ENCODE measurements at places on chromosomes 2 and 18.
A peak's percentile ranks its signal among the peaks of the same experiment; 100 is the strongest.

GRCh38 chr18:79614211-79614955 lies 65.2 kb upstream of the CTDP1 start:
- no peak for DNase-seq

- no peak for DNase-seq
Measured at GRCh38 chr2:211931314-211931713, 607.3 kb downstream of the ERBB4 start.

- DNase-seq: no peak
Measured at GRCh38 chr18:10768221-10768620, 242.4 kb downstream of the NAPG start.

DNA sequence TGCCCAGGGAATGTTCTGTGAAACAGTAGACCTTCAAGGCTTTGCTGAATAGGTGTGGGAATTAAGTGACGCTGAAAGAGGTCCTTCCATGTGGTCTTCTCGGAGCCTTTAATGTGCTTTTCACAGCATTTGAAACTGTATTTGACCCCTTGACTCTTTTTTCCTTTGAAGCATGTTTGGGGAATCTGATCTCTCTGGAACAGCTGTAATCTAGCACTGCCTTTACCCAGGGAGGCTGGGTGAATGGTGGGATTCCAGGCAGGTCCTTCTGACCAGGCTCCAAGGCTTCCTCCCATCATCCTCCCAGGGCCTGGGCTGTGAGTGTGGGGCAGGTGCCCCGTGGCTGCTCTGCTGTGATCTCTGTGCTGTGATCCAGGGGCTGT lies 4.2 kb downstream of the ZAP70 start:
- DNase-seq: no peak

DNA sequence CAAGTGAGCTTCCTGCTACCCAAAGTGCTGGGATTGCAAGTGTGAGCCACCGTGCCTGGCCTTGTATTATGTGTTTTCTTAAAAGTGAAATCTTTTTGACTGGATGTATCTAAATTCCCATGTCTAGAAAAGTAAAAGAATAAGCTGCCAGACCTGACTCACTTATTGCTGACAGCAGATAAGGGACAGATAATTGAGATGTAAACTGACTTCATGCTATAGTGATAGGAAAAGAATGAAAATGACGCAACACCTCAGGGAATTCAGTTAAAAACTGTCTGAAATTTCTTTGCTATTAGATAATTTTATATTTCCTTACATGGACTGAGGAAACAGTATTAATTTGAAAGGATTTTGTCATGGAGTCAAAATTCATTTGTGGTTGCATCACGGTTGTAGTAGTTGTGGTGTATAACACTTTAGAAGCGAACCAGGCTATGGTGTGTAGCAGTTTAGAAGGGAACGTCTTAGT lies 19.4 kb downstream of the TTC27 start:
- no peak for DNase-seq

DNA sequence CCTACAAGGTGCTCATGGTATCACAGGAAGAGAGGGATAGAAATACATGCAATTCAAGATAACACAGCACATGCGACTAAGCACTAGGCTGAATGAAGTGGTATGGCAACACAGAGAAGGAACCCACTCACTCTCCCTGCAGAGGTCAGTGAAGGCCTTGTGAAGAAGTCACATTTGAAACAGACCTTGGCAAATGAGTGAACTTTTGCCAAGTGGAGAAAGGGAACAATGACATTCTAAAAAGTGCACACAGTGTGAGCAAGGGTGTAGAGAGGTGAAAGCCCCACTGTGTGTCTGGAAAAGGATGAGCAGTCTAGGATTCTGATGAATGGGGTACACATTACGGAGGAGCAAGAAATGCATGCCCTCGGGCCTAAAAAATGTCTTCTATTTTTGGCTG lies 23.3 kb downstream of the KLF7 start:
- DNase-seq: no peak

- DNase-seq: no peak
Measured at GRCh38 chr18:48741866-48742265, 203.0 kb downstream of the CTIF start.

- no peak for DNase-seq
Measured at GRCh38 chr2:63018439-63018838, 32.2 kb upstream of the OTX1 start.

- DNase-seq: no peak
Measured at GRCh38 chr2:226953826-226954225, 118.0 kb downstream of the RHBDD1 start.

DNA sequence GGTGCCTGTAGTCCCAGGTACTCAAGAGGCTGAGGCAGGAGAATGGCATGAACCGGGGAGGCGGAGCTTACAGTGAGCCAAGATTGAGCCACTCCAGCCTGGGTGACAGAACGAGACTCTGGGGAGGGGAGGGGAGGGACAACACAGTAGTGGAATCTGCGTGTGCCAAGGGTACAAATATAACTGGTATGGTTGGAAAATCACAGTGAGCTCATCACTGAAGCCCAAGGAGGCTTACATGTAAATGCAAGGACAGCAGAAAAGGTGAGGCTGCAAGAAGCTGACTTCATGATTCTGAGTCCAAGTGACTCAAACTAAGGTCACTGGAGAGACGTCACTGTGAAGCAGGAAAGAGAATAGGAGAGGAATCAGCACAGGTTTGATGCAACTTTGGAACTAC lies 9.2 kb downstream of the SEPTIN10 start:
- no peak for DNase-seq

- DNase-seq: peak; percentile 59
Measured at GRCh38 chr2:218217360-218218267, 625 bp downstream of the ARPC2 start.

GRCh38 chr2:174856447-174856846 lies 92.2 kb upstream of the CHRNA1 start:
- DNase-seq: no peak

DNA sequence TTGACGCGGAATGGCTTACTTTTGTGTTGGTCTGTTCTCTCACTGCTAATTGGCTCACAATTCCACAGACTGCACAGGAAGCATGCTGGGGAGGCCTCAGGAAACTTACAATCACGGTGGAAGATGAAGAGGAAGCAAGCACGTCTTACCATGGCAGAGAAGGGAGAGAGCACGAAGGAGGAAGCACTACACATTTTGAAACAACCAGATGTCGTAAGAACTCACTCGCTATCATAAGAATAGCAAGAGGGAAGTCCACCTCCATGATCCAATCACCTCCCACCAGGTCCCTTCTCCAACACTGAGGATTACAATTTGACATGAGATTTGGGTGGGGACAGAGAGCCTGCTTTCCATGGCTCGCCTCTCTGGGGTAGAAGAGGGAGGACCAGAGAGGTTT lies 106.2 kb downstream of the KCNF1 start:
- DNase-seq: no peak

DNA sequence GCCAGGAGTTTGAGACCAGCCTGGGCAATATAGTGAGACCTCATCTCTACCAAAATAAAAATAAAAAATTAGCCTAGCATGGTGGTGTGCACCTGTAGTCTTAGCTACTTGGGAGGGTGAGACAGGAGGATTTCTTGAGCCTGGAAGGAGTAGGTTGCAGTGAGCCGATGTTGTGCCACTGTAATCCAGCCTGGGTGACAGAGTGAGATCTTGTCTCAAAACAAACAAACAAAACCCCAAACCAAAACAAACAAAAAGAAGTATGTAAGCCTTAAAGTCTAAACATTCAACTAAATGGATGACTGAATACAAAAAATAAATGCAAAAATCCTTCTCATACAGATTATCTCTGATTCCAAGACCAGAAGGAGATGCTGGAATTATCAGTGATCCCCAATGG lies 58.6 kb downstream of the RAB31 start:
- no peak for DNase-seq

- DNase-seq: no peak
Measured at GRCh38 chr18:28408528-28408927, 231.6 kb upstream of the CDH2 start.

DNA sequence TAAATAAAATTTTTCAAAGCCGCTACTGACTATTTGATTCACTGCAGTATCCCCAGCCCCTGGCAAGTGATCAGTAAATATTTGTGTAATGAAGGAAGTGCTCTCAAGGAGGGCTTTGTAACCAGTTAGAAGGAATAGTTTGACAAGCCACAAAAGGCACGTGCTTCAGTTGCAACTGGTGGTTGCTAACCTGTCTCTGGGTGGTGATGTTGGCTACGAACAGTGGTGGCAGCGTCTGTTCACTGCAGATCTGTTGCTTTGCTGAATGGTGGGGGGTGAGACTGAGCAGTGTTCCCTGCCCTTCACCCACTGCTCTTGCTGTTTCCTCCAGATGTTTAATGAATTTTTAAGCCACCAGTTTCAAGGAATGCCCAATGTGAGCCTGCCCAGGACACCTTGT lies 73.9 kb upstream of the SIX2 start:
- no peak for DNase-seq

- DNase-seq: no peak
Measured at GRCh38 chr2:71879509-71880184, 268.0 kb downstream of the CYP26B1 start.

- DNase-seq: no peak
Measured at GRCh38 chr2:206512999-206513398, 69.7 kb downstream of the ADAM23 start.

DNA sequence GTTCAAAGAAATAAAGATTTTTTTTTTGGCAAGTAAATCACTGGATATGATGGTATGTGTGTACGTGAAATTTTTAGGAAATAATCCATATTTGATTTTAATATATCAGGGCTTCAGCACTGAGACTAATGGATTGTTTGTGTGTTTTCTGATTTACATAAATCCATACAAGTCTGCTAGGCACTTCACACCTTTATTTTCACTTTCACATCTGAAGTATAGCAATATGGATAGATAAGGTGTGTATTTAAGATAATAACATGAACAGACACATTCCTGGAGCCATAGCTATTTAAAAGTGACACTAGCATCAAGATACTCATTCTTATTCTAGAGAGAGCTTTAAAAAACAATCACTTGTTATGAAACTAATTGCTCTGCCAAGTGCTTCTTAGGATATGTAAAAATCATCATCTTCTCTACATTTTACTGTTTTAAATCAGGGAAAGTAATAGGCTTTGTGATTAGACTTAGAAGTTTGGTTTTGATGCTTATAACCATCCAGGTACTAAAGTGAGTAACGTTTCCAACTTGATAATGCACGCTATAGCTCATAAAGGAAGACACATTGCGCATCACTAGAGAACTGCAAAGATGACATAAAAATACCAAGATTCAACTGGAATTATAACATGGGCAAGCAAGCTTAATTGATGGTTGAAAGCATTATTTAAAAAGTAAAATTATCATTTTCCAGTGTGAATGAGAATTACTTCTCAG lies 208.9 kb downstream of the ZEB2 start:
- DNase-seq: no peak

- DNase-seq: no peak
Measured at GRCh38 chr2:231612109-231612455, 19.4 kb downstream of the TEX44 start.

GRCh38 chr2:50672282-50672681 lies 359.6 kb downstream of the NRXN1 start:
- no peak for DNase-seq

DNA sequence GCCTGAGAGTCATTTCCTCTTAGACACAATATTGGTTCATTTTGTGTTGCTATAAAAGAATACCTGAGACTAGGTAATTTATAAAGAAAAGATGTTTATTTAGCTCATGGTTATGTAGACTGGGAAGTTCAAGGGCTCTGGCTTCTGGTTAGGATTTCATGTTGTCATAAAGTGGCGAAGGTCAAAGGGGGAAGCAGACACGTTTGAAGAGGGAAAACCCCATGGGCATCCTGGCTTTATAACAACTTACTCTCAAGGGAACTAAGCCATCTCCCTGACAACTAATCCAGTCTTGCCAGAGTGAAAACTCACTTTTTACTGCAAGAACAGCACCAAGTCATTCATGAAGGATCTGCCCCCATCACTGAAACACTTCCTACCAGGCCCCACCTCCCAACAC lies 89.7 kb upstream of the RNF152 start:
- no peak for DNase-seq

Measured in activated CD8-positive, alpha-beta memory T cell treated with anti-CD3 and anti-CD28 coated beads for 4 hours (primary cell).